ENCODE measurements at places on chromosomes 6 and 20.
A peak's percentile ranks its signal among the peaks of the same experiment; 100 is the strongest.

- no peaks in the 10 kb centered on the region for H3K36me3 ChIP-seq
- H3K4me1 ChIP-seq, result no peaks in the 10 kb centered on the region
- DNase-seq, result no peak
- peaks cover 5% of the 10 kb centered on the region for H3K27me3 ChIP-seq
These were observed 173.2 kb upstream of the SOX4 start for GRCh38 chr6:21420146-21420878.

- no peaks in the 10 kb centered on the region for H3K27me3 ChIP-seq
- DNase-seq, result no peak
- peaks cover 13% of the 10 kb centered on the region for H3K36me3 ChIP-seq
- H3K4me1 ChIP-seq, result peaks cover 64% of the 10 kb centered on the region
These were observed 1.1 kb downstream of the PFDN6 start for GRCh38 chr6:33290459-33290858.

DNA sequence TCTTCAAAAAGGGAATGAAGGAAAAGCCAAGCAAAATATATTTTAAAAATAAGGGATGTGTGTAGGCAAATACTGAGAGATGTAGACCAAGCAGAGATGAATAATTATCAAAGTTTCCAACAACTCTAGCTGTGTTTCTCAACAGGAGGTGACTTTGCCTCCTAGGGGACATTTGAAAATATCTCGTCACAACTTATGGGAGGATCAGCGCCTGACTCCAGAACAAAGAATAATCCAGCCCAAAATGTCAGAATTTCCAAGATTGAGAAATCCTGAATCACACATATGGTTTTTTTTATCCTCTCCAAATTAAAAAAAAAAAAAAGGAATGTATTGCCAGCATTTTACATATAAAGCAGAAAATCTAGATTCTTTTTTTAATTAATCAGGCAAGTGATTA lies 241.2 kb upstream of the ZFP64 start:
- H3K36me3 ChIP-seq, result no peaks in the 10 kb centered on the region
- H3K4me3 ChIP-seq, result no peak overlapping the region
- H3K27me3 ChIP-seq, result peaks cover 11% of the 10 kb centered on the region
- no peak overlapping the region for H3K27ac ChIP-seq
- no peak for DNase-seq

DNA sequence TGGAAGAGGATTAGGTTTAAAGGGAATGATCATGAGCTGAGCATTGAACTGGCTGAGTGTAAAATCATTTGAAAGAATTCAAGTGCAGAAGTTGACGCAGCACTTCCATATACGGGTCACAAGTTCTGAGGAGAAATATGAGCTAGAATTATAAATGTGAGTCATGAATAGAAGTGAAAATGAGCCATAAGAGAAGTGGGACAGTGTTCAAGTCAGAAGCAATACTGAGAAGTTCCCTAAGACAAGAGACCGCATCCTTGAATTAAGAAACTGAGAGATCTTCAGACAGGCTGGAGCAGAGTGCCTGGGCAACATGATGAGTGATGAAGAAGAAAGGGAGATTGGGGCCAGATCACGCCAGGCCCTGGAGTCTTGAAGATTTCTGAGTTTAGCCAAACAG lies 209.7 kb downstream of the TBX18 start:
- no peak overlapping the region for H3K4me3 ChIP-seq
- no peaks in the 10 kb centered on the region for H3K27me3 ChIP-seq
- H3K36me3 ChIP-seq, result no peaks in the 10 kb centered on the region

DNA sequence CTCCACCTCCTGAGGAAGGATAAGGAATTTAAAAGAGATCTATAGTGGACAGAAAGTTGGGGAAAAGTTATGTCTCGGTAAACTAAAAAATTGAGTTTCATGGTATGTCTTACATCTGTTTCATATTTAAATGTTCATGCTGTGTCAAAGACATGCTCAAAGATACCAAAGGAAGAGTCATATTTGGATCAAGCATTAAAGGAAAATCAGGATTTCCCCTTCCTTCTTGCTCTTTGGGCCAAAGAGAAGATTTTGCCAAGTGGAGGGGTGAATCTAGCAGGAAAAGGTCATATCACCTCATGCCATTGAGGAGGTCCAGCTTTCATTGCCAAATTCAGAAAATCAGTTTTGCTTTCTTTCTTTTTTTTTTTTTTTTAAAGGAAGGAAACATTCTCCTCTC lies 192.4 kb downstream of the OGFRL1 start:
- H3K27ac ChIP-seq, result no peak overlapping the region
- H3K36me3 ChIP-seq, result no peaks in the 10 kb centered on the region
- no peaks in the 10 kb centered on the region for H3K27me3 ChIP-seq
- no peak overlapping the region for H3K4me3 ChIP-seq
- no peak for DNase-seq

DNA sequence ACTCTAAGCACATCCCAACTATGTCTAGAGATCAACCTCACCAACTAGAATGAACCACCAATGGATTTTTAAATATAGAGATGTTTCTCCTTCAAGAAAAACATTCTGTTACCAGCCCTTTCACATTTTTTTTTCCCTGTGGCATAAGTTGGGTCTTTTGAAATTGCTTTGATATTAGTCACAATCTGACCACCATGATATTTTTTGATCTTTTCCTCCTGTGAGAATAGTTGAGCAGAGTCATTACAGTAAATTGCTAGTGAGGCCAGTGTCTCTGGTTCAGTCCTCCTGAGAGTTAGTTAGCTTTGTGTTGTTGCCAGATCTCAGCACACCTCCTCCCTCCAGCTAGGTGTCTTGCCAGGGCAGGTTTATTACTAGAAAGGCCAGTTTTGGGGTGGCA lies 79.7 kb upstream of the MYLIP start:
- no peaks in the 10 kb centered on the region for H3K4me1 ChIP-seq
- no peaks in the 10 kb centered on the region for H3K27me3 ChIP-seq
- no peak overlapping the region for H3K27ac ChIP-seq
- H3K36me3 ChIP-seq, result no peaks in the 10 kb centered on the region
- no peak overlapping the region for H3K4me3 ChIP-seq
- DNase-seq, result no peak

GRCh38 chr6:27250277-27251111 lies 3.0 kb downstream of the PRSS16 start:
- DNase-seq, result no peak
- peaks cover 32% of the 10 kb centered on the region for H3K27me3 ChIP-seq
- H3K36me3 ChIP-seq, result no peaks in the 10 kb centered on the region
- peak overlapping the region; percentile 88 for H3K4me3 ChIP-seq

- no peak for DNase-seq
- H3K36me3 ChIP-seq, result peaks cover 8% of the 10 kb centered on the region
- H3K27ac ChIP-seq, result no peak overlapping the region
These were observed 38.0 kb upstream of the APCDD1L start for GRCh38 chr20:58553166-58553696.

GRCh38 chr6:39951716-39952115 lies 17.5 kb upstream of the MOCS1 start:
- H3K27me3 ChIP-seq, result peaks cover 12% of the 10 kb centered on the region
- no peak overlapping the region for H3K4me3 ChIP-seq
- no peaks in the 10 kb centered on the region for H3K36me3 ChIP-seq
- no peak overlapping the region for H3K27ac ChIP-seq
- no peaks in the 10 kb centered on the region for H3K4me1 ChIP-seq

- no peaks in the 10 kb centered on the region for H3K36me3 ChIP-seq
- H3K4me1 ChIP-seq, result peaks cover 4% of the 10 kb centered on the region
- H3K4me3 ChIP-seq, result no peak overlapping the region
- H3K27ac ChIP-seq, result no peak overlapping the region
- peaks cover 35% of the 10 kb centered on the region for H3K27me3 ChIP-seq
These were observed 4.0 kb upstream of the CAP2 start for GRCh38 chr6:17389274-17389847.

GRCh38 chr6:30875244-30876038 lies 8.9 kb upstream of the DDR1 start:
- H3K36me3 ChIP-seq, result peaks cover 25% of the 10 kb centered on the region
- no peak overlapping the region for H3K4me3 ChIP-seq
- no peak overlapping the region for H3K27ac ChIP-seq
- DNase-seq, result no peak

DNA sequence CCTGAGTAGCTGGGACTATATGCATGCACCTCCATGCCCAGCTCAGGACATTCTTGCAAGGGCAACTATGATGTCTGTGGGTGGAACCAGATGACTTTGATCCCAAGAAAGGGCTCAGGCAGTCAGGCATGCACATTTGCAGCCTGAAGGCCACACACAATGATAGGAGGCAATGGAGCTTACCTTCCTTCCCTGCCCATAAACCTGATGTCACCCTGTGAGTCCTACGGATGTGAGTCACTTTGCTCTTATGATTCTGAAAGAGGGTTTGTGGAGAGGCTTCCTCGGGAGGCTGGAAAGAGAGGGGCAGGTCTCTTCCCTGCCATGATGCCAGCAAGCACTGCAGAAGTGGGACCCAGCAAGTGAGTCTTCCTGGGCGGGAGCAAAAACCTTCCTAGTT lies 202.4 kb downstream of the LY86 start:
- H3K27me3 ChIP-seq, result no peaks in the 10 kb centered on the region
- no peak overlapping the region for H3K27ac ChIP-seq
- no peaks in the 10 kb centered on the region for H3K36me3 ChIP-seq
- no peak overlapping the region for H3K4me3 ChIP-seq

DNA sequence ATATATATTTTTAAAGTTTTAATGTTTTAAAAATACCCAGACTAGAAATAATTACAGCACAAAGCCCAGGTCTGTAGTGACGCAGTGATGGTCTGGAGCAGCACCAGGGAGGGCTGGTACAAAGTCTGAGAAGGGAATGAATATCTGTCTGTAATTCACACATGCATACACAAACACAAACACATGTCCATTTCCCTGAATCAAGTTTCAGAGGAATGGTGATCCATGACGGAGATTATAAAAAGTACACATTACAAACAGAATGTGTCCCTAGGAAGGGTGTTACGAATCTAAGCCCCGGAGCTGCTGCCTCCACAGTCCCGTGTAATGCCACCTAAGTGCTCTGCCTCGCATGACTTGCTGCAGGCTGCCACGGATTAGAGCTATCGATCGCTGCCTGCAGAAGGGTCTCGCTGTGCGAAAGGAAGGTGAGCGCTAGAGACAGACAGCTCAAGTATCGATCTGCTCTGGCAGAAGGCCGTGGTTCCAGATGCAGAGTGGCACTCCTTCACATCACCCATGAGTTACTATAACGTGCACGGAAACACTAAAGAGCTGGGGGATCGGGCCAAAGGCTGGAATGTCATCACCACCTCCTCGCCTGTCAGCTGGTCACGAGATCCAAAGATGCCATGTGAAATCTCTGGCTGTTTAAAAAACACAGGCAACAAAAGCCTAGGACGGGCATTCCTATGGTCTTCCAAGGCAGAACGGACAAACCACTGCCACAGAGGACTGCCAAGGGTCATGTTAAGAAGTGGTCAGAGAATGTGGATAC lies 87.1 kb downstream of the INSM1 start:
- peaks cover 12% of the 10 kb centered on the region for H3K4me1 ChIP-seq
- no peaks in the 10 kb centered on the region for H3K27me3 ChIP-seq
- H3K27ac ChIP-seq, result no peak overlapping the region
- H3K4me3 ChIP-seq, result no peak overlapping the region
- no peak for DNase-seq

DNA sequence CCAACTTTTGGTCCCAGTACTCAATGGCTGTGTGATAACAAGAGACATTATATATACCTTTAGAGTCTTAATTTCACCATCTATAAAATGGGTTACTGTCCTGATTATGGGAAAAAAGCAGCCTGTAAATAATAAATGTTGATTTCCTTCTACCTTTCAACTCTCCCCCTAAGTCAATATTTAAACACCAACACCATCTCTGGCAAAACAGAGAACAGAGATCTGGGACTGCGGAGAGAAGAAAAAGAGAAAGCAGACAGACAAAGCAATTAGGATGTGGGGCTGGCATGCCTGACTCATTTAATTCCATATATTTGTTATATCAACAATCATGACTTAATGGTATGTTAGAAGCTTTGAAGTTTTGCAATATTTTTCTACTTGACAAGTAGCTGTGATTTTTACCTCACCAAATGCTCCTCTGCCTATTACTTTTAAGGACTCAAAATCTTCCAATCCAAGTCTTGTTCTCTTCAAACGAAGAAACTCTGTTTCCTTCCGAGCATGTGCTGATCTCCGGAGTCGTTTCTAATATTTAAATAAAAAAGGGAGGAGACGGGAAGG lies 23.3 kb downstream of the STK38 start:
- H3K4me3 ChIP-seq, result no peak overlapping the region
- H3K4me1 ChIP-seq, result peaks cover 11% of the 10 kb centered on the region
- peaks cover 12% of the 10 kb centered on the region for H3K36me3 ChIP-seq
- H3K27ac ChIP-seq, result no peak overlapping the region

DNA sequence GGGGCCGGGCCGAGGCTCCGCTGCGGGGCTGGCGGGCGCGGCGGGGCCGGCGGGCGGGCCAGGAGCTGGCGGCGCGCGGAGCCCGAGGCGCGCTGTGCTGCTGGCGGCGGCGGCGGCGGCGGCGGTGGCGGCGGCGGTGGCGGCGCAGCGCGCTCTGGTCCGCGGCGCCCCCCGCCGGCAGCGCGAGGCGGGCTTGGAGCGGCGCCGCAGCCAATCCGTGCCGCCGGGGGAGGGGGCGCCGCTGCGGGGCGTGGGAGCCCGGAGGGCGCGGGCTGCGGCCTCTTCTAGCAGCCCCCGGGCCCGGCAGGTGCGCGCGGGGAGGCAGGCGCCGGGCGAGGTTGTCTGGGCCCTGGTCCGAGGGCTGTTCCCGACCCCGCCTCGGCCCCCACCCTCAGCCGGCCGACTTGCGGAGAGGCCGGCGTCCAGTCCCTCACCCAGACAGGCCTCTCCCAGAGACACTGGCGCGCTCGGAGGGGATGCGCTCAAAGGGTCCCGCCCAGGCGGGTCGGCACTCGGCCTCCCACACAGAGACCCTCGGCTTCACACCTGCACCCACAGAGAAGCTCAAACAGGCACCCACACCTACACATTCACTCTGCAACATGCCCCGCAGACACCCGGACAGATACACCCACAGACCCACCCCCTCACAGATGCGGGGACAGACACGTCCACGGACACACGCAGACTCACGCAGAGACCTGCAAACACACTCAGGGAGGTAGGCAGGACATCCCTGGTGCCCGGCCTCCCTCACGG lies at the start of gene RIMS4:
TSS of gene RIMS4 (minus strand) at position 156 of the 759 bp plus-strand sequence. CDS start 275 bp downstream, outside the sequence.
- no peaks in the 10 kb centered on the region for H3K36me3 ChIP-seq
- no peak within 1 kb of the TSS for H3K27ac ChIP-seq
- peaks cover 12% of the 10 kb centered on the region for H3K4me1 ChIP-seq
- peak within 1 kb of the TSS; percentile 75 for H3K4me3 ChIP-seq
- no peak for DNase-seq

- peak overlapping the region; percentile 66 for H3K27ac ChIP-seq
- H3K27me3 ChIP-seq, result no peaks in the 10 kb centered on the region
- H3K4me3 ChIP-seq, result no peak overlapping the region
These were observed 101.3 kb downstream of the RTN4IP1 start for GRCh38 chr6:106527979-106528378.

- H3K36me3 ChIP-seq, result no peaks in the 10 kb centered on the region
- peaks cover 97% of the 10 kb centered on the region for H3K4me1 ChIP-seq
- peak overlapping the region; percentile 98 for H3K27ac ChIP-seq
- DNase-seq, result peak; percentile 88
- no peaks in the 10 kb centered on the region for H3K27me3 ChIP-seq
These were observed 14.0 kb downstream of the UST start for GRCh38 chr6:148760568-148761526.

GRCh38 chr6:156992020-156992804 lies 215.0 kb downstream of the ARID1B start:
- H3K27ac ChIP-seq, result no peak overlapping the region
- peaks cover 70% of the 10 kb centered on the region for H3K4me1 ChIP-seq
- H3K36me3 ChIP-seq, result no peaks in the 10 kb centered on the region
- no peak for DNase-seq

- DNase-seq, result no peak
- H3K27me3 ChIP-seq, result peaks cover 27% of the 10 kb centered on the region
- no peak overlapping the region for H3K4me3 ChIP-seq
- peaks cover 2% of the 10 kb centered on the region for H3K4me1 ChIP-seq
- no peak overlapping the region for H3K27ac ChIP-seq
- peaks cover 11% of the 10 kb centered on the region for H3K36me3 ChIP-seq
These were observed 119.2 kb downstream of the ANKRD60 start for GRCh38 chr20:58109126-58109880.
